ENCODE measurements at places on chromosomes 11 and 22.

DNA sequence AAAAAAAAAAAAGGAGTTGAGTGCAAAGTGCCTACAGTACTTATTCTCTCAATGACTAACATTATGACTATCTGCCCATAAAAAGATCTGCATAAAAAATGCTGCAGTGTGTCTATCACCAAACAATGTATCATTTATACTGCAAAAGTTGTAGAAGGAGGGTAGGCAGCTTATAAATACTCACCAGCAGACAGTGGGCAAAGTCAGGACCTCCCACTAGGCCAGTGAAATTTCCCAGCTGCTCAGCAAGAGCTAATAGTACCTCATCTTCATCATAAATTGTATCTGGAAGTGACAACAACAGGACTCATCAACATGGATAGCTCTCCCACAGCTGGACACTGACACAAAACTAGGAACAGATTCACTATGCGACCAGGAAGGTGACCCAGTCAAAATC is 1.6 kb downstream of the PPP2R1B start:
- DNase-seq = no peak

GRCh38 chr11:14240221-14240620 is 118.8 kb downstream of the RRAS2 start:
- no peak for DNase-seq

- no peak for DNase-seq
Observed at GRCh38 chr11:72534371-72535193, 100.3 kb upstream of the CLPB start.

DNA sequence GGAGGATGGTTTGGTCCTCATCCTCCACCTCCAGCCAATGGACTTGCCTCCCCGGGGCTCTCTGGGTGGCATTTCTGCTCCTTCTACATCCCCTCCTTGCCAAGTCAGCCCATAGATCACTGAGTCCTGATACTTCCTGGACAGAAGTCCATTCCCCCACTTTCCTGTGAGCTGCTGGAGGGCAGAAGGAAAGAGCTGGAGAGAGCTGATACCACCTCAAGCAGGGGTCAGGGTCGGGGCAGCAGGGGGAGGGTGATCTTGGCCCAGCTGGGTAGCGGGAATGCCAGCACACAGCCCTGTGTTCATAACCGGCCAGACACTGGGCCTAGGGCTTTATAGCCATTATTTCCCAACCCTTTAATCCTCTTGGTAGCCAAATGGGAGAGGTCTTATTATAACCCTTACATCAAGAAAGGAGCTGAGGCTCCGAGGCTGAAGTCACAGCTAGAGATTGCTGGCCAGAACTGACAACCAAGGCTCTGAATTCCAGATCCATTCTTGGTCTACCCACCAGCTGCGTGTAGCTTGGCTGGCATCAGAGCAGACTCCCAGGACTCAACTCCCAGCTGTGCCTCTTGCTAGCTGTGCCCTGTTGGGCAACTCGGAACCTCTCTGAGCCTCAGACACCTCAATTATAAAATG is 39.9 kb downstream of the CD6 start:
- no peak for DNase-seq

DNA sequence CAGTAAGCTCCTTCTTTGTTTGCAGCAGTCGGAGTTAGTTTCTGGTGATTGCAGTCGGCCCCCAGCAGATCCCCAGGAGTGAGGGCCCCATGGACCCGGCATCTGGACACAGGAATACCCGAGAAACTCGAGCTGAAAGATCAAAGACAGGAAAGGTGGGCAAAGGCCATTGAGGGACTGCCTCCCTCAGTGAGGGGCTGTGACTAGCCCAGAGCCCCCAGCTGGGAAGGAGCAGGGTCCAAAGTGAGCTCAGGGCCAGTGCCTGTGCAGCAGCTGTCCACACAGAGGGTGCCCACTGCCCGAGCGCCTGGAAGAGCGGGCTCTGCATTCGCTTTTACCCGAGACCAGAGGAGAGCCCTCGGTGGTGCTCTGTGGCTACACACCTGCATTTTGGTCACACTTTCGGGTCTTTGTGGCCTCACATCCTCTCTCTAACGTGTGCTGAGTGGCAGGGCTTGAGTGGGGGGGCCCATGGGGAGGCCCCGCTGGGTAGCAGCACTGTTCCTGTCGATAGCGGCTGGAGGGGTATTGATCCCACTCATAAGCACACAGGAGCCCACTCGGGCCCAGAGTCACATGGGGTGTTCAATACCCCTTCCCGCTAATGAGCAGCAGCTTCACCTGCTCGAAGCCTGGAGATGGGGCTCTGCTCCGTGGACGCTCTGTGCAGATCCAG is 532.9 kb downstream of the TBC1D22A start:
- DNase-seq = no peak

- no peak for DNase-seq
Observed at GRCh38 chr22:24935771-24936483, 10.6 kb downstream of the LHFPL7 start.

DNA sequence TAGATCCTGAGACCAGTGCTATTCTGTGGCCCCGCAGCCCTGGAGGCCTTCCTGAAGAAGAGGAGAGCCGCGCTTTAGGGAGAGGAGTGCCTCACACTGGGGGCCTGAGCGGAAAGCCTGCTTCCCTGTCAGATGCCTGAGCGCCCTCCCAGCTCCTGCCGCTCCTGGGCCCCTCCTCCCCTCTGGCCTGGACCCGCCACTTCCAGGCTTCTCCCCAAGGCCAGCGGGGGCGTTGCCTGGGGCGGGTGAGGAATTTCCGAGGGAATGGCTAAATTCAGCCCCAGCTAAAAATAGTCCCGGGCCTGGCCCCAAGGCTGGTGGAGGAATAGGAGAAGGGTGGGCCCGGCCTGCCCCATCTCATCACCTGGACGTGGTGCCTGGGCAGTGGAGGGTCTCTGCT is 15.4 kb downstream of the ARHGEF17 start:
- DNase-seq = no peak

GRCh38 chr22:37387793-37388192 is 39.5 kb downstream of the ELFN2 start:
- DNase-seq = no peak

DNA sequence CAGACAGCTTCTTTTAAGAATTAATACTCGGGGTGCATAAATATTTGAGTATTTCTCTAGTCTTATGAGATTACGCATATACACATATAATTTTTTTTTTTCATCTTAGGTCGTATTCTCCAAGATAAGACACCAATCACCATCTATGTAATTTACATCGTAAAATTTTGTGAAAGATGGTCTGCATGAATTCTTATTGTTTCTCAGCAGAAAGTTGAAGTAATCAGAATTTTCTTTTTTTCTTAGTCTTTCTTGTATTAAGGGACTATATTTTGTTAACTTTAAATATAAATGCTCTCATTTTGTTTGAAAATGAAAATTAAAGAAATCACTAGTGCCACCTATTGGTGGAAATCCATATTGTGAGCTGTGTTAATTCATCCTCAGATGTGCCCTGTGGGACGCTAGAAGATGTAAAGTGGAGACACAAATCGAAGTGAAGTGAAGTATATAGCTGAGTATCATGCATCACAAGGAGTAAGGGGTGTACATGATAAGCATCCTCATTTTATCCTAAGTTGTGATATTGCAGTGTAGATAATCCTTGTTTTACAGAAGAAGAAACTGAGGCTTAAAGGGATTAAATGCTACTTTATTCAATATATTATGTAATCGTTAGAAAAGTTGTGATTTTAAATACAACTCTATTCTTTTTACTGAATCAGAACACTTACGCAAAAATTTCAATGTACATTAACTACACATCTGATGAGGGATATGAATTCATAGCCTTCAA is 2084.3 kb downstream of the LRRC4C start:
- no peak for DNase-seq

DNA sequence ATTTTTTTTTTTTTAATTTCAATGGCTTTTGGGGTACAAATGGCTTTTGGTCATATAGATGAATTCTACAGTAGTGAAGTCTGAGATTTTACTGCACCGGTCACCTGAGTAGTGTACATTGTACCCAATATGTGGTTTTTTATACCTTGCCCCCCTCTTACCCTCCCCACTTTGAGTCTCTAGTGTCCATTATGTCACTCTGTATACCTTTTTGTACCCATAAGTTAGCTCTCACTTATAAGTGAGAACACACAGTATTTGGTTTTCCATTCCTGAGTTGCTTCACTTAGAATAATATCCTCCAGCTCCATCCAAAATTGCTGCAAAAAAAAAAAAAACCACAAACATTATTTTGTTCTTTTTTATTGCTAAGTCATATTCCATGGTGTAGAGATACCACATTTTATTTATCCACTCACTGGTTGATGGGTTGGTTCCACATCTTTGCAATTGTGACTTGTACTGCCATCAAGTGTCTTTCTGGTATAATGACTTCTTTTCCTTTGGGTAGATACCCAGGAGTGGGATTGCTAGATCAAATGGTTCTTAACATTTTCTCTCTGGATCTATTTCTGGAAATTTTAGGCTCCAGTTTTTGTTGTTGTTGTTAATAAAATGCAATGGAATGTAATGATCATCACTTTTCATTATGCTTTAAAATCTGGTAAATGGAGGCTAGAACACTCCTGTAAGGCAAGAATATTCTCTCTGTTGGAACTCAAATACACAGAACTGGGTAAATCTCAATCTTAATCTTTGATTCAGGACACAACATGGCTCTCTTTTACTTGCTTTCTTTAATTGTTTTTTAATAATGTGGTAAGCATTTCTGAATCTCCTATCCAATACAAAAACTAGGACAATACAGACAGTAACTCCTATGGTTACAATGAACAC is 10.3 kb downstream of the NEAT1 start:
- no peak for DNase-seq

DNA sequence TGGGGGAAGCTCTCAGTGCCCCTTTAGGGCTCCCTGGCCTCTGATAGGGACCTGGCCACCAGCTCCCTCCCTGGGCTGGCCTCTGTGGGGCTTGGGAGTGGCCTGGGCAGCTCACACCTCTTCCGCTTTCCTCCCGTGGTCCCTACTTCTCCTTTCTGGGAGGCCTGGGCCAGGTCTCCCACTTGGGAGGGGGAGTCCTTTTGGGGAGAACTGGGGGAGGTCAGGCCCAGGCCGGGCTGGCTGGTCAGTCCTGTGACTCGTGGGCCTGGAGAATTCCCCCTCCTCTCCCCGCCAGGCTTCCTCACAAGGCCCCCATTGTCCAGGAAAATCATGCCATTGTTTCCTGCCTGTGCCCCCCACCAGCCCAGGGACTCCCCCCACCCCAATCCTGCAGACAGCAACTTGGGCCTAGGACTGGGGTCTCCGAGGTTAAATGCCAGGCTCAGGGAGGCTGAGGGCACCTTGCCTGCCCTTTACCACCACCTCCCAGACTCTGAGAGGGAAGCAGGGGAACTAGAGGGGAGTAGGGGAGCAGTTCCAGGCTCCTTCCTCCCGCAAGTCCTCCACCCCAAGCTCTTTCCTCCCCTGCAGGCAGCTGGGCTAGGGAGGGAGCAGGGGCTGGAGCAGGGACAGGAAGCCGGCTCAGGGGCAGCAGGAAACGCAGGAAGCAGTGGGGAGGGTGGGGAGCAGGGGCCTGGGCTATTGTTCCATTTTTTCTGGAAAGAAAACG is 2.8 kb downstream of the MAP3K11 start:
- no peak for DNase-seq

- DNase-seq = no peak
Observed at GRCh38 chr22:46726066-46726985, 11.7 kb downstream of the CERK start.

DNA sequence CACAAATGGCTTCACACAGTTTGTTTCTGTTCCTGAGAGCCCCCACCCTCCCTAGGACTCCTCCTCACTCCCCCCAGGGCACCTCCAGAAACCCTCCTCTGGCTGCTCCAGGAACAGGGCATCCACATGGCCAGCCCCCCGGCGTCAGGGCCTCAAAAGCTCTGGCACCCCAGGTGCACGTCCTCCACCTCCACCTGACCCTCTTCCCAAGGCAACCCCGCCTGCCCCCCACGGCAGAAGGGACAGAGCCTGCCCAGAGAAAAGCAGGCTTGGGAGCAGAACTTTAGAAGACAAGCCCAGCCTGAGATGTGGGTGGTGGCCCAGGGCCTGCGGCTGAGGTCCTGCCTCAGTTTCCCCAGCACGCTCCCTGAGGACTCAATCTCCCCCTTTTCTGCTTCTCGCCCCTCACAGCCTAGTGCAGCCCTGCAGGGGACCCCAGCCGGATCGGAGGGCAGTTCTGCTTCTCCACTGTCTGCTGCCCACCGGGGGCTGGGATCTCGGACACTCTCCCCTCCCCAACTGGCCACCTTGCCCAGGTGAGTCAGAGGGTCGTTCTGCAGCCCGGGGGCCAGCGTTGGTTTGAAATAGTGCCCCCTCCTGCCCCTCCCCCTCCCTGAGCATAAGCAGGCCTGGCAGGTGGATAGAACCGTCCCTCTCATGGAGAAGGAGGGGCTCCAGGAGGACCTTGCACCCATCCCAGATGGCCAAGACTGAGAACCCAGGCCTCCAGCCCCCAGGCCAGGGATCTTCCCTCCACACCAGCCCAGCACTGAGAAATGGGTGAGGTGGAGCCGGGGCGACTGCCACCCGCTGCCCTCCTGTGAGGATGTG is 2.4 kb upstream of the TRABD start:
- peak; percentile 42 for DNase-seq

GRCh38 chr11:35953081-35953760 is 9.4 kb downstream of the LDLRAD3 start:
- no peak for DNase-seq

DNA sequence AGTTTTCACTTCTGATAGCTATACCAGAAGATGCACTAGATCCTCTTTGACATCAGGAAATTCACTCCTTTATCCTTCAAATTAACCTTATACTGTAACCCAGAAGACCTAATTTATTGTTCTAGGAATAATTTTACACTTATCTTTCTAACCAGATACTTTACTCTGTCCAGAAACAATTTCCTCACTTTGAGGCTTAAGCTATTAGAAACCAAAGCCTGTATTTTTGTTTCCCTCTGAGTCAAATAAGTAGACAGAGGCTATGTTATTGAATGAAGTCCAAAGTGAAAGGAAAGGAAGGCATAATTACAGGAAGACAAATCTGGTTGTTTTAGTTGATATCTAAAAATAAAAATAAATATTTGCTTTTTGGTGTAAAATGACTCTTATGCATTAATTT is 2.2 kb downstream of the OR51V1 start:
- no peak for DNase-seq

GRCh38 chr11:69352715-69353319 is 58.9 kb downstream of the MYEOV start:
- DNase-seq = no peak
